Stimulated activated naive CD4-positive, alpha-beta T cell treated with Interleukin-2 at 50 U/mL for 16 hours (primary cell): ENCODE measurements at places on chromosomes 6 and 20.

GRCh38 chr6:154249499-154250298, 106.9 kb downstream of the IPCEF1 start:
- no peak for DNase-seq

GRCh38 chr20:4830696-4831095, 109.0 kb downstream of the PRND start:
- DNase-seq: no peak

DNA sequence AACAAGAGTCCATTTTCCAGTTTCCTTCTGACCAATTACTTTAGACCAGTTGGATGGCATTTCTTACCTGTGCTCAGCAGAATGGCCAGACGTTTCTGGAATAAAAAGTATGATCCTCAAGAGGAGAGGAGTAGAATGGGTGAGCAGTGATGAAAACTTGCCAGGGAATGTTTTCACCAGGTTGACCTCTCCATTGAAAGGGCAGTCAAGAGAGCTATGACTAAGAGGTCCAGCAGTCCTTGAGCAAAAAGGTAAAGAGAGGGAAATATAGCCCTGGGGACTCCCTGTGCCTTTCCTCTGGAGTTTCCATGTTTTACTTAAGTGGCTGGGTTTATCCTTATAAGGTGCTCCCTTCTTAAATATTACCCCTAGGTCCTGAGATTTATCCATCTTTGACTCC, 210.9 kb downstream of the TBX18 start:
- DNase-seq: no peak

DNA sequence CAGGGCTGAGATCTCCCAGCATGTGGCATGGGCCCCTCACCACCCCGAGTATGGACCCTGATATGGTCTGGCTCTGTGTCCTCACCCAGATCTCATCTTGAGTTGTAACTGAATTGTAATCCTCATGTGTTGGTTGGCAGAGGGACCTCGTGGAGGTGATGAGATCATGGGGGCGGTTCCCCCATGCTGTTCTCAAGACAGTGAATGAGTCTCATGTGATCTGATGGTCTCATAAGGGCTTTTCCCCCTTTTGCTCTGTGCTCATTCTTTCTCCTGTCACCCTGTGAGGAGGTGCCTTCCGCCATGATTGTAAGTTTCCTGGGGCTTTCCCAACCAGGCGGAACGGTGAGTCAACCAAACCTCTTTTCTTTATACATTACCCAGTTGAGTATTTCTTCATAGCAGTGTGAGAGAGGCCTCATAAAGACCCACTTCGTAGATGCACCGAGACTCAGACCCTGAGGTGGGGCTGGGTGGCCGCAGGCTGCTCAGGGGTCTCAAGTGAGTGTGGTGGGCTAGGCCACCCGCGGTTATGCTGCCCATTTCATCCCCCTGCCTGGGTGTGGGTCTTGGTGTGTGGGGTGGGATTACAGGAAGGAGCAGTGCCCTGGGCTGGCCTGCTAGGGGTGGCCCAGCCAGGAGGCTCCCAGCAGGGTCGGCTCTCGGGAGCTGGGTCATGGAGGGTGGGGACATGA, 26.2 kb upstream of the GATA5 start:
- peak; percentile 75 for DNase-seq

GRCh38 chr20:51460569-51461265, 81.8 kb downstream of the NFATC2 start:
- DNase-seq: no peak

DNA sequence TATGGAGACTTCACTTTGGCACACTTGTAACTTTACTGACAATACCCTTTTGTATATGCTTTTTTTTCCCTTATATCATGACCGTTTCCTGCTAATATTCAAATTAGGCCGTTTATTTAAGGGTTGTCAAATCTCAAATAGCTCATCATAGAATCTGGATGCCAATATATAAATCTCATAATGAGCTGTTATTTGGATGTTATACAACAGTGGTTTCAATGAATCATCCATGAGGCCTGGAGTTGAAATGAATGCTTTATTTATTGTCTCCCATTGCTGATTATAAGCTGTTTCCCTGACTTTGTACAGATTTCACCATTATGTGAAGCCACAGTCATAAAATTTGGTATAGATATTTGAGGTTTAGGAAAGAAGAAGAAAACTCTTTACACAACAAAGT, 256.1 kb downstream of the PLCB1 start:
- DNase-seq: no peak

- DNase-seq: no peak
Measured at GRCh38 chr6:14316651-14317386, 199.2 kb downstream of the CD83 start.

- DNase-seq: no peak
Measured at GRCh38 chr6:90105506-90106170, 191.0 kb downstream of the BACH2 start.

- DNase-seq: no peak
Measured at GRCh38 chr6:170201361-170201760, 89.5 kb downstream of the DLL1 start.

GRCh38 chr20:31781945-31782344, 37.2 kb upstream of the MYLK2 start:
- DNase-seq: no peak

GRCh38 chr20:50304501-50304856, 113.8 kb downstream of the CEBPB start:
- DNase-seq: no peak

DNA sequence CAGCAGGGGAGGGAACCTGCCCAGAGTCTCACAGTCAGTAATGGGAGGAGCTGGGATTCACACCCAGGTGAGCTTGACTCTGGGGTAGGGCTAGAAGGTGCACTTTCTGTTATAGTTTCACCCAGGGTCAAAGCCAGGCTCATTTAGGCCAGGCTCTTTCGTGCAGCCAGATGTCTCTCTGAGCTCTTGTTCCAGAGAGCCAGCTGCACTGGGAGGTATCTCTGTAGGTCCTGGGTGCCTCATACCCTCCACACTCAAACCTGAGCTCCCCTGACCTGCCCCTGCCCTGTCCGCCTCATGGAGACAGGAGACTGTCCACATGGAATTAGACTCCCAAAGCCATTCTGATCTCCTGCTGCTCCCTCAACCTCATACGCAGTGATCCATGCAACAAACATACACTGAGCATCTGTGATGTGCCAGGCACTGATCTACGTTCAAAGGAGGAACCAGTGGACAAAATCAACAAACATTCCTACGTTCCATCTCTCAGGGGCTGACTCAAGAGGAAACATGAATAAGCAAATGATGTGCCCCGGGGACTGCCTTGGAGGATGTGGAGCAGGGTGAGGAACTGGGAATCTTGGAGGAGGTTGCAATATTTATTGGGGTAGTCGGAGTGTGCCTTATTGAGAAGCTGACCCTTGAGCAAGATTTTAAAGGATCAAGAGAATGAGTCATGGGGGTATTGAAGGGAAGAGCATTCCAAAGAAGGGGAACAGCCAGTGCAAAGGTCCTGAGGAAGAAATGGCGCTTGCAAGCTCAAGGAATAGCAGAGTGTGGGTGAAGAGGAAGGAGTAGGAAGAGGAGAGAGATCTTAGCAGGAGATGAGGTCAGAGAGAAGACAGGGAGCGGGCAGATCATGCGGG, 71.3 kb upstream of the TOX2 start:
- DNase-seq: no peak

- DNase-seq: no peak
Measured at GRCh38 chr6:51513891-51514747, 573.3 kb downstream of the PKHD1 start.

- DNase-seq: no peak
Measured at GRCh38 chr20:38271608-38272120, 11.1 kb upstream of the KIAA1755 start.
